ENCODE measurements at places on chromosomes 7 and 10.

- DNase-seq: no peak
Measured at GRCh38 chr7:36085096-36085495, 68.0 kb upstream of the EEPD1 start.

- DNase-seq: no peak
Measured at GRCh38 chr7:157690833-157691585, 354.2 kb downstream of the DNAJB6 start.

- DNase-seq: no peak
Measured at GRCh38 chr10:6394084-6394483, 186.0 kb downstream of the PRKCQ start.

DNA sequence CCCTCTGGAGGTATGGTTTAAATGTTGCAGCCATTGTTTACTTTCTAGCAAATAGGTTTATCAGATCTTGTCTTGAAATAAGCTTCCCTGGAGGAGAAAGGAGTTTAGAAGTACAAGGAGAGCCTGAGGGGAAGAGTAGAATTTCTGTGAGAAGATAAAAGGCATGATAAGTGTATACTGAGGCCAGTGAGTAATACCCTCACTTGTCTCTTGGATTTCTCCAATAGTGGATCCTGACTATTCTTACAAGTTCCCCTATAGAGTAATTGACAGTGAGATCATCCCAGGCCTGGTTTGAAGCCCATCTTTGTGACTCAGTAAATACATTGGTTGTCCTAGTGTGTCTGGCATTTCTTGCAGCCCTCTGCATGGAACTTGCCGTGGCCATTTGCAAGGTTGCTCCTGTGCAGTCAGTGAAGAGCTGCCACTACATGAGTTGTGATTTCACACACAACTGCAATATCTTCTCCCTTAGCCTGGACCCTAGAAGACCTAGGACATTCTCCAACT is 41.6 kb downstream of the CHN2 start:
- no peak for DNase-seq

GRCh38 chr10:17453373-17454091 is 863 bp downstream of the ST8SIA6 start:
- no peak for DNase-seq

DNA sequence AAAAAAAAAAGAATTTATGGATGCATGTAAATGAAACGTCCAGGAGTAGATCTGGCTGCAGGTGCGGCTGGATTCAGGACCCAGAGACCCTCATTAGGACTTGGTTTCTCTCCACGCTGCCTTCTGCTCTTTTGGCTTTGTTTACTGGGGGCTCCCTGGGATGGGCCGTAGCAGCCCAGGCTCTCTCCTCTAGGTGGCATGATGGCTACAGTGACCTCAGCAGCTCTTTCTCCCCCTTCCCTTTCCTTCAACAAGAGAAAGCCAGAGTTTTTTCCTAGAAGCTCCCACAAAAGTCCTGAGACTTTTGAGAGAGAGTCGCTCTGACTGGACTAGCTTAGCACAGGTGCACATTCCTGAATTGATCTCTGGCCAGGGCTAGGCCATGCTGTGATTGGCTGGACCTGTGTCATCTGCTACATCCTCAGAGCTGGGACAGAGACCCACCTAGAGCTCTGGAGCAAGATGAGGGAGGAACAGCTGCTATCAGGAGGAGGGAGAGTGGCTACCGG is 67.8 kb upstream of the PDCD4 start:
- DNase-seq: no peak

DNA sequence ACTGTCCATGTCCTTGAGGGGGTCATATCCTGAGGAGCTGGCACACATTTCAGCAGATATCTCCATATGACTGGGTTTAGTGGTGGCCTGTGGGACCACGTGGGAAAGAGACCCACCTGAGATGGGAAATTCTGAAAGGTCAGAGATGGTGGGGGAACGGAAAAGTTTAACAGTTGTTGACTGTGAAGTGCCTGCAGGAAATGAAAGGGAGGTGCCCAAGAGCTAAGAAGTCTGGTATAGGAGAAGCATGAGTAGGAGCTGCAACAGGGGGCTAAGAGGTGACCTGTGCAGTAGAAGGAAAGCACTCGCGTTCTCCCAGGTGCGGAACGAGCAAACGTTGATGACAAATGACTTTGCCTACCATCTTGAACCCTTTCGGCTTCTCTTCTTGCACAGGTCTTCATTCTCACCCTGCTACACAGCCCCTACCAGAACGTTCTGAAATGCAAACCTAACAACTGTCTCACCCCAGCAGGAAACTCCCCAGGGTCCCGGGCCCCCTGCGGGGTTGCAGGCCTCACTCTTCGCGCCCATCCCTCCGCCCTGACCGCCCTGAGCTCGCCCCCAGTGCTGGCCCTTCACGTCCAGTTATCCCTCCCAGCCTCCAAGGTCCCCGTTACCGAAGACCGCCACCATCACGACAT is 9.8 kb upstream of the FXYD4 start:
- peak; percentile 15 for DNase-seq

GRCh38 chr10:112835944-112836451 is 114.0 kb upstream of the TCF7L2 start:
- DNase-seq: no peak

DNA sequence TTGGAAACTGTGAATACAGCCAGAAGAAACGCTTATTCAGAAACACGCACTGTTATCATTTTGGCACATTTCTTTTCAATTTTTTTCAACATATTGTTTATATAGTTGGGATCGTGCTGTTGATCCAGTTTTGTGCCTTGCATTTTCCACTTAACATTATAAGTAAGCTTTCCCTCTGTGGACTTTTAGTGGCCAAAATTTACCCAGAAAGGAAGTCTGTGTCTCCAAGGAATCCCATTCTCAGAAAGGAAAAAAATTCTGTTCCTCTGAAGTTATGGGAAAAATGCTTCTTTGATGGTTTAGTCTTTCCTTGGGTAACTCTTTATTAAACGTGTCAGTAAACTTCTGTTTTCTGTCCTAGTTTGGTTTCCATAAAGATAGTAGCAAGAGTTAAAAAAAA is 280.0 kb downstream of the REEP3 start:
- no peak for DNase-seq

Measured in stimulated activated CD4-positive, alpha-beta T cell treated with anti-CD3 and anti-CD28 coated beads, Interleukin-12 subunit alpha, Interleukin-12 subunit beta, amount 100 ng/mL, for 24 hours (primary cell).